ENCODE measurements at places on chromosomes 11 and 22.

GRCh38 chr11:64894812-64895452, 16.5 kb upstream of the EHD1 start:
- DNase-seq = no peak

DNA sequence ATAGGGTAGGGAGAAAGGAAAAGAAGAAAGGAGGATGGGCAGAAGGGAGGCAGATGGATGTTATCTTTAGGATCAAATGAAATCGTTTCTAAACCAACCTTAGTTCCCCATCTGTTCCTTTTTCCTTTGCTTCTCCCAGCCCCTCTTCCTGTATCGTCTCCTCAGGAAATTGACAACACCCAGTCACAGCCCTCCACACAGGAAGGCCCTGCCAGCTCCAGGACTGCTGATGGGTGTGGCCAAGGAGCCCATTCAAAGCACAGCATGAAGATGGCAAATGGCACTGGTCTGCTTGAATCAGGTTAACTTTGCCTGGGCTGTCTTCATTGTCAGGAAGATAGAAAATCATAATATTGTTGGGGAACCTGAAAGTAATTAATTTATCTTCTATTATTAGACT, 164.8 kb downstream of the C11orf87 start:
- no peak for DNase-seq

- DNase-seq = no peak
These were observed 20.4 kb downstream of the BIRC2 start for GRCh38 chr11:102367364-102367763.

GRCh38 chr22:44567846-44568493, 69.9 kb upstream of the RTL6 start:
- peak; percentile 32 for DNase-seq

- no peak for DNase-seq
These were observed 15.7 kb upstream of the CDKN1C start for GRCh38 chr11:2901196-2901796.

- no peak for DNase-seq
These were observed 148.4 kb downstream of the CACNA1I start for GRCh38 chr22:39718921-39719475.

- DNase-seq = no peak
These were observed 40.7 kb downstream of the SFI1 start for GRCh38 chr22:31537019-31537535.

DNA sequence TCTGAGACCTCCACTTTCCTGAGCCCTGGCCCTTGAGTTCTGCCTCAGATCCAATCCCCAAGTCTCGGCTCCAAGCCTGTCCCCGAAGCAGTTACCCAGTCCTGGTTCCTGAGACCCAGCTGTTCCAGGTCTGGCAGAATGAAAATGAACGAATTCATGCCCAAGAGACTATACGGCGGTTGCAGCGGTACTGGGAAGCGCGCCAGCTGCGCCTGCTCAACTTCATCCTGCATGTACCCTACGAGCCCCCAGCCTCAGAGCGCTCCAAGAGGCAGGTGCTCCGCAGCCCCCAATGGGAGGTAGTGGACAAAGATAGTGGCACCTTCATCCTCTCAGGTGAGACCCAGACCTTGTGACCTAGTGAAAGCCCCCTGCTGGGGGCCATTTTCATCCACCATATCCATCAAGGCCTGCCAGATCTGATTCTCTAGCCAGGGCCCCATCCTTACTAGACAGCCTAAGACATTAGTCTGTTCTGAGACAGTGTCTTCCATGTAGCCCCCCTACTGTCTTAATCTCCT, 42.7 kb downstream of the DNHD1 start:
- DNase-seq = no peak

GRCh38 chr11:20008871-20009644, 151.2 kb downstream of the DBX1 start:
- no peak for DNase-seq

GRCh38 chr22:39408807-39409206, 9.2 kb downstream of the TAB1 start:
- no peak for DNase-seq

DNA sequence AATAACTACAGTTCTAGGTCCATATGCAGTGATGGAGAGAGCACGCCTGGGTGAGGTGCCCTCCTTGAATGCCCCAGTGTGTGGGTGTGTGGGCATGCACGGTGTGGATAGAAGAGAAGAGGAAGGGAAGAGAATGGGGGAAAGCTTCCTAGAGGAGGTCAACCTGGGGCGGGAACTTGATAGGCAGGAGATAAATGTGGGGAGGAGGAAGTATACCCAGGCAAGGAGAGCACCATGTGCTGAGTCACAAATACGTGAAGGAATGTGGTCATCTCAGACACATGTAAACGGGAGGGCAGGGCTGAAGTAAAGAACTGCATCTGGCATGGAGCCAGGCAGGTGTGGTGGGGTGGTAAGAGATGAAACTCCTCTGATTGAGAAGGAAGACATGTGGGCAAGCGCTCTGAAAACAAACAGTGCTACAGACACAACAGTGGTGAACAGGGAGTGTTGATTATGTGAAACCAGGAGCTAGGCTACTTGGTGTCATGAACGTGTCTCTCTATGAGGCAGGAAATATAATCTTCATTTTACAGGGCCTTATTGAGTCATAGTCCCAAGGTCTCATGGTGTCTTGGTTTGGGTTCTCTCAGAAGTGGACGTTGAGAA, 61.5 kb upstream of the EED start:
- DNase-seq = no peak

- no peak for DNase-seq
These were observed 79.7 kb upstream of the SHISAL1 start for GRCh38 chr22:44392446-44392921.

DNA sequence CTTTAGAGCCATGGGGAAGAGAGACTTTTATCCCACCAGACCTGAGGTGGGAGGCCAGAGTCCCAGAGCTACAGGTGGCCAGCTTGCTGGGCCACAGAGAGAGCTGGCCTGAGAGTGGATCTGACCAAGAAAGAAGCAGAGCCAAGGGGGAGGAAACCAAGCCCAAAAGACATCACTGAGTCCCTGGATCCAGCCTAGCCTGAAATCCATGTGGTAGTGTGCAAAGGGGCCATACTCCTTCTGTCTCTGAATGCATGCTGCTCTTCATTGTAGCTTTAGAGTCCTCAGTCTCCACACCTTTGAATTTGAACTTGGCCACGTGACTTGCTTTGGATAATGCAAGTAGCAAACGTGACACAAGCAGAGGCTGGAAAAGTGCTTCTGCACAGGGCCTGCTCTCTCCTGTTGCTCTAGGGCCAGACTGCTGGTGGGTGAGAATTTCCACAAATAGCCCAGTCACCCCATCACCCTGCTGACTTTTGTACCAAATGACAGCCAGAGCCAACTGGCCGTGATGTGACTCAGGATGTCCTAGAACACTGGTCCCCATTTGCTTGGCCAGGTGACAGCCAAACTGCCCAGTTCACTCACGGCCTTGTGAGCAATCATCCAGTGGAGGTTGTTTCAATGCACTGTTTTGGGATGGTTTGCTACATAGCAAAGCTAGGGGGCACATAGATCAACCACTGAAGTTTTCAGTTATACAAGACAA, 93.6 kb downstream of the DHCR7 start:
- no peak for DNase-seq

DNA sequence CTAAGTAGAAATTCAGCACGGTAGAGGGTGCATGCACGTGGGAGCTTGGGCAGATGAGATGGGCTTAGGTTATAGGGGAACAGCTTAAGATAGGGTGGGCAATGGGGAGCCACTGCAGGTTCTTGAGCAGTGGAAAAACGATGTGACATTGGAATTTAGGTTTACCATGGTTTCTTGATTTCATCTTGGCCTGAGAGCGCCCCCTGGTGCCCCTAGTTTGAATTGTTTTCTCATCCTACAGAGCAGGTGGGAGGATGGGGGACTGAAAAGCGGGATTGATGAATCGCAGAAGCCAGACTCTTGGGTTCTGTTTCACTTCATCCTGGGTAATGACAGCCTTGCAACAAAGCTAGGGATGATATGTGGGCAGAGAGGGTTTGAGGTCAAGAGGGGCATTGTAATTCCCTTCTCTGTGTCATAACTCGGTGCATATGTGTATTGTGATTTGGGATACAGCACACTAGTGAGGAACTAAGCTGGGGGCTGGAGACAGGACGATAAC, 6.7 kb upstream of the MCAM start:
- peak; percentile 46 for DNase-seq

DNA sequence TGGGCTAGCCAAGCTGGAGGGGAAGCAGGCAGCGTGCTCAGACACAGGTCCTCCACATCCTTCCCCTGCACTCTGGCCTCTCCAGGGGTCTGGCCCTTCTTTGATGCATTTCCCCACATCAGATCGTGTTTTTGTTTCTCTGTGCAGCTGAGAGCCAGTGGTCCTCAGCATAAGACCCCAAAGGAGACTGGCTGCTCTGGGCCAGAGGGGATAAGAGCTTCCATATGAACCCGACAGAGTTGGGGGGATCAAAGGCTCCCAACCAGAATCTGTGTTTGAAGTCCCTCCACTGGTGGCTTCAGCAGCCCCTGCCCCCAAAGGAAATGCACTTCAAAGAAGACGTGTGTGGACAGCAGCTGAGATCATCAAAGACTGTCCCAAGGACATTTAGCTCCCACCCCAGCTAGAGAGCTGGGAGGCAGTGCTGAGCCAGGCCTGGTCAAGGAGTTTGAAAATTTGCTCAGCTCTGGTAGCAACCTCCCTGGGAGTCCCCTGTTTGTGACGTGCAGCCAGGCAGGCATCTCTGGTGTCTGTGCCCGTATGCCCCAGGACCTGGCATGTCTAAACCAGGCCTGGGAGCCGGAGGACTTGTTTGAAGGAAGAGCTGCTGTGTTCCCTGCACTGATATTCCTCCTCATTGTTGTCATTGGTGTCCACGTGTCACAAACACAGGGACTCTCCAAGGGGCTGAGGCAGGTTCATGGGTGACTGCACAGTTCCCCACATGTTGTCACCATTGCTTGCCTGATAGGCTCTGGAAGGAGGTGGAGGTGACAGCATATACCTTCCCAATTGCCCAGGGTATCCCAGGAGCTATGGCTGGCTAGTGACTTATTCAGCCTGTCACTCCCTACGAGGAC, 99.0 kb downstream of the AMOTL1 start:
- no peak for DNase-seq

DNA sequence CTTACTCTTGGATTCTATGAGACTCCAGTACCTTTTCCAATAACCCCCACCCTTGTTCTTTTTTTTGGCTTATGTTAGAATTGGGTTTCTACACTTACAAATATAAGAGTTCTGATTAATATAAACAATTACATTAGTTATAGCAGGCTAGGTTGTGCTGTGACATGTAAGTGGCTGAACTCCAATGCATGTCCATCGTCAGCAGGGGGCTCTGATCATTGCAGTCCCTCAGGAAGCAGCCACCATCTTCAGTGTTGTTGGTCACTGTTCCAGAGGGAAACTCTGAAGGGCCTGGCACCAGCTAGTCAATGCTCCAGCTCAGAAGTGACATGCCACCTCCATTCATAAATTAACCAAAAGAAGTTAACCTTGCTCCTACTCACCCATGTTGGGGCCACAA, 5.6 kb downstream of the LIPT2 start:
- no peak for DNase-seq

GRCh38 chr22:30397656-30398635, 1.1 kb downstream of the SEC14L2 start:
- no peak for DNase-seq

DNA sequence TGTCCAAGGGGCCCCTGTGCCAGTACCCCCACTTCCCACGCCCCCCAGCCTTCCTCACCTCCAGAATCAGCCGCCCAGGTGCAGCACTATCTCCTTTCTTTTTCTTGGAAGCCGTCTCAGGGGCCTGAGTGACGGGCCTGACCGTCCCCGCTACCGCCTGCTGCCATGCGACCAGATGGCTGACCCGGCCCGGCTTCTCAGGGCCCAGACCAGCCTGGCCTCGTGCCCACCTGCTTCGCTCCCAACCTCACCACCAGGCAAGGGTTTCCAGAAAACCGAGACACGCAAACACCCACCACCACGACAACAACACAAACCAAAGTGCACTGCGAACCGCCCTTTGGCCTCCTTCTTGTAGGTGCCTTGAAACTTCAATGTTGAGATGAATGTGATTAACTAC, 39.1 kb downstream of the MACROD1 start:
- DNase-seq = no peak

DNA sequence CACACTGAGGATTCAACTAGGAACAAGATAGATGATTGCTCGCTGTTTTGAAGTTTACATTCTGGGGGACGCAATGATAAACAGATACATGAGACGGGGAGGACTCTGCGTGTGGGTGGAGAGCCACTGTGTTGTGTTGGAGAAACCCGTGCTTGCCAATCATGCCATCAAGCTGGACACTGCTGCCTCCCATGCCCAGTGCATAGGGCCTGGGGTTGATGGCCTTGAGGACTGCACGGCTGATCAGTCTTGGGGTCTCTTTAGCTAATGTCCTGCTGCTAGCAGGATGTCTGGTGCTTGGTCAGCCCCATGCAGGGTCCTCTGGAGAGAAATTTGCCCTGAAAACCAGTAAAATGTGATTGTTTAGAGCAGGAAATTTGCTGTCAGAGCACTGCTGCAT, 221.2 kb upstream of the B3GAT1 start:
- DNase-seq = no peak

DNA sequence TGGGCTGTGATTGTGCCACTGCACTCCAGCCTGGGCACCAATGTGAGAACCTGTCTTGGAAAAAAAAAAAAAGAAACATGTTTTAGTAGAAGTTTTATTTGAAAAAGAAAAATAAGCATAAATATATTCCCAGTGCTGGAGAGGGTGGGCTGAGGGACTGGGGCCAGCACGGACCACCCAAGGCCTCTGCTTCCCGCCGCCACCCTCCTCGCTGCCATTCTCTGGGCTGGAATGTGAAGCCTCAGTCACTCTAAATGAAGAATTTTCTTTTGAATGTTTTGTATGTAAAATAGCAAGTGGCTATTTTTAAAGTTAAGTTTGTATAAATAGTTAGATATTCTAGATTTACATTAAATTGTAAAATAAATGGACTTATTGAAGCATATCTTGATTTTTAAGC, 5.1 kb upstream of the TRMU start:
- DNase-seq = no peak

GRCh38 chr11:65870706-65871681, 1.6 kb downstream of the EFEMP2 start:
- DNase-seq = no peak

DNA sequence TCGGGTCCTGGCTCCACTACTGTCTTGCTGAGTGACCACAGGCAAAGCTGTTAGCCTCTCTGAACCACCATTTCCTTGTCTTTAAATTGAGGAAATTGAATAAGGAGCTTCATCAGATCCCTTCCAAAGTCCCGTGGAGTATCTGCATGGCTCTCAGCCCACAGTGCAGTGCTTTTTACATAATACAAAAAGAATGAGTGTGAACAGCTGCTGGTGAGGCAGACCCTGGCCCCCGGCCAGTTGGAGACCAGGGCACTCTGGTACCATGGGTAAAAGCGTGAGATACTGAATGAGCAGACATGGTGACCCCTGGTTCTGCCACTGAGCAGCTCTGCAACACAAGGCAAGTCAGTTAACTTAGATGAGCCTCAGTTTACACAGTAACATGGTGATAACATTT, 86.8 kb downstream of the GALNT18 start:
- peak; percentile 36 for DNase-seq

DNA sequence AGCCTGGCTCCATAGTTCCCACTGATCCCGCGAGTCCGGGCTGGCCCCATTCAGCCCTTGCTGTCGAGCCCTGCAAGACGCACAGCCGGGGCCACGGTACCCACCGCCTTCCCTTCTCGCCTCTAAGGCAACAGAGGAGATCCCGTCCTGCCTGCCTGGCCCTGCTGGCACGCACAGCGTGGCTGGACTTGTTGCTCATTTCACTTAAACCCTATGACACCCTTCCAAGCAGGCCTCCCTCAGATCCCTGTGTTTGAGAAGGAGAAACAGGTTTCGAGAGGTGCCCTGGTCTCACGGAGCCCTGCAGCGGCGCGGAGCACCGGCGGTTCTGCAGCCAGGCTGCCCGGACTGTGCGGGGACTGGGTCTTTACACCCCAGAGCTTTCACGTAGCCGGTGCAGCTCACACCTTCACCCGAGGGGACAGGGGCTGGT, 1048.4 kb downstream of the BRD1 start:
- DNase-seq = no peak
